ENCODE measurements at places on chromosomes 12 and 14.
A peak's percentile ranks its signal among the peaks of the same experiment; 100 is the strongest.

- DNase-seq, result no peak
These were observed 255.0 kb downstream of the PAWR start for GRCh38 chr12:79435742-79436141.

GRCh38 chr14:75401361-75401760, 26.5 kb upstream of the JDP2 start:
- DNase-seq, result peak; percentile 60

- DNase-seq, result no peak
These were observed 50.8 kb upstream of the SAV1 start for GRCh38 chr14:50718949-50719348.

- no peak for DNase-seq
These were observed 43.1 kb upstream of the OTOGL start for GRCh38 chr12:80056232-80056631.

- no peak for DNase-seq
These were observed 11.4 kb downstream of the EIF2S1 start for GRCh38 chr14:67371247-67372148.

DNA sequence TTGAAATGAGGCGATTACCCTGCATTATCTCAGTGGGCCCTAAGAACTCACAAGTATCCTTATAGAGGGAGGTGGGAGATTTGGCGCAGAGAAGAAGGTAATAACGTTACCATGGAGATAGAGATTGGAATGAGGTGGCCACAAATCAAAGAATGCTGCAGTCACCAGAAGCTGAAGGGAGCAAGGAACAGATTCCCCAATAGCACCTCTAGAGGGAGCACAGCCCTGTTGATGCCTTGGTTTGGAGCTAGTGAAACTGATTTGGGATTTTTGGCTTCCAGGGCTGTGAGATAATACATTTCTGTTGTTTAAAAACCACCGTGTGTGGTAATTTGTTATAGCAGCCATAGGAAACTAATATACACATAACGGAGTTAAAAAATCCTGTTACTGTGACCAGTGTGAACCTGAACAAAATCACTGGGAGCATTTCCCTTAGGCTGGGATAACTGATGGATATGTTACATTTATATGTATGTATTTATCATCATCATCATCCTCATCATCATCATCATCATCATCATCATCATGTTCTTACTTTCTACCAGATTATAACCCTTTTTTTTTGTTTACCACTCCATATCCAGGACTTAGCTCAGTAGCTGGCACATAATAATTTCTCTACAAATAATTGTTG, 100.3 kb downstream of the LIN7A start:
- no peak for DNase-seq

GRCh38 chr14:28297559-28297958, 469.0 kb upstream of the FOXG1 start:
- no peak for DNase-seq

- DNase-seq, result no peak
These were observed 272.2 kb downstream of the ALG10B start for GRCh38 chr12:38588624-38589305.

DNA sequence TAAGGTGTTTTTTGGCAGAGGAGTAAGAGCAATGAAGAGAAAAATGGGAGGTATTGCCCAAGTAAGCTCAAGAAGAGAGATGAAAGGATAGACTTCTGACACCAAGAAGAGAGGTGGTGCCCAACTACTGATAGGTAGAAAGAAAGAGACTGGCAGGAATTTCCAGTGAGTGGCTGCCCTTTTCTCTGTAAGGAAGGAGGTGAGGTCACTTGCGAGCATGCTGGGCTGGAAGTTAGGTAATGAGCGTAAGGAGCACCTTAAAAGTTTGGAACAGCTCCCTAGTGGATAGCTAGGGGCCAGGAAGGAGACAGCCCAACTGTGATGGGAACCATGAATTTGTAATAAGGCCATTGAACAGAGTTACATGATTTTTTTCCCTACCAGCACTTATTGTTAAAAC, 127.0 kb downstream of the ANO6 start:
- no peak for DNase-seq

- DNase-seq, result no peak
These were observed 20.7 kb downstream of the NID2 start for GRCh38 chr14:52048116-52048515.

DNA sequence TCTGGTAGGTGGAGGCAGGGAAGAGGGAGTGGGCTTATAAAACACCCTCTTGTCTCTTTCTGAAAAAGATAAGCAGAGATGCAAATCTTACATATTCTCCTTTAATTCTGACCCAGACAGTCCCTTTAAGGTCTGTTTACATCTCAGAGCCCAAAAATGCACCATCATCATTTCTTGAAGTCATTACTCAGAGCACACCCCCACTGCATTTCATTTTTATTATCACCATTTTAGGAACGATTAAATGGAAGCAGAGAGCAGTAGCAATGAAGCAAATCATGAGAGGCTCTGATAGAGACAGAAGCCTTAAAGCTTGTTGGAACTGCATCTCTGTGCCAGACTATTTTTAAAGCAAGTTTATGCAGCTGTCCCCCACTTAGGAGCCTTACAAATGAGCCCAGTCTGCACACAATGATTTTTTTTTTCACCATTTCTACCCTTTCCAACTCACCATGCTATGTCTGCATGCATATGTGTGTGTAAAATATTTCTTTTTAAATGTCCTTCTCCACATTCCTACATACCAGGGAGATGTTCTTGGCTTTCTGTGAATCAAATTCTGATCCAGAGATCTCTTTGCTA, 311.0 kb downstream of the GRIN2B start:
- no peak for DNase-seq

DNA sequence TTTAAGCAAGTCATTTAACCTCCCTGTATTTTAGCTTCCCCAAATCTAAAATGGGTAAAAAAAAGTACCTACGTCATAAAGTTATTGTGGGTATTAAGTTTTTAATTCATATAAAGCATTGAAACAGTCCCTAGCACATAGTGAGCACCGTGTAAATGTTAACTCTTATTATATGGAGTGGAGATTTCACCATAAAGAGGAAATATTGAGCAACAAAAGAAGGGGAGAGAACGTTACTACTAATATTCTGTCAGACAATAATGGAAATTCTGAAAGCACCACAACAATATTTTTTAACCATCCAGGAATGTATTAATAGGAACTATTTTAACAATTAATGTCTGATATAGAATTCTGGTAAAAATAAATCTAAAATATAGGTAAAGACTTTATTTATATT, 7.8 kb upstream of the CD163L1 start:
- DNase-seq, result no peak

DNA sequence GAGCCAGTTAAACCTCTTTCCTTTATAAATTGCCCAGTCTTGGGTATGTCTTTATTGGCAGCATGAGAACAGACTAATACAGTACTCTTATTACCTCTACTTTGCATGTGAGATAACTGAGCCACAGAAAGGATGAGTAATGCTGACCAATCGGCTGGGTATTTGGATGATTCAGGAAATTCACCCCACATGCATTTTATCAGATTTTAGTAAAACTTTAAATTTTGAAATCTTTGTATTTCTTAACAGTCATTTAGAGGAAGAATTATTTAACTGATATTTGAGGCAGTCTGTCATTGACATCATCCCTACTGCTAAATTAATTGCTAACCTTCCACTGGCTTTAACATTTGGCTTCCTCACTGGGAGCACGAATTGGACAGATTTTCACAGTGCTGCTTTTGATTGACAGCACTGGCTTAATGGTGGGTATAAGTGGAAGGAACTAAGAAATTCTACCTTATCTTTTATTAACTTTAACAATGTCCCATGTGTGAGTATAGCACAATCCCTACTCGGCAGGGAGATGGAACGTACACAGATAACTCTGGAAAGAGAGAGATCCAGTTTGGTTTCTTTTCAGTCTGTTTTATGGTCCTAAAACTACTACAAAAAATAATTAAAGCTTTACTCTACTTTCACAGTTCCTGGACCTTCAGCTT, 261.0 kb downstream of the DACT1 start:
- DNase-seq, result no peak

DNA sequence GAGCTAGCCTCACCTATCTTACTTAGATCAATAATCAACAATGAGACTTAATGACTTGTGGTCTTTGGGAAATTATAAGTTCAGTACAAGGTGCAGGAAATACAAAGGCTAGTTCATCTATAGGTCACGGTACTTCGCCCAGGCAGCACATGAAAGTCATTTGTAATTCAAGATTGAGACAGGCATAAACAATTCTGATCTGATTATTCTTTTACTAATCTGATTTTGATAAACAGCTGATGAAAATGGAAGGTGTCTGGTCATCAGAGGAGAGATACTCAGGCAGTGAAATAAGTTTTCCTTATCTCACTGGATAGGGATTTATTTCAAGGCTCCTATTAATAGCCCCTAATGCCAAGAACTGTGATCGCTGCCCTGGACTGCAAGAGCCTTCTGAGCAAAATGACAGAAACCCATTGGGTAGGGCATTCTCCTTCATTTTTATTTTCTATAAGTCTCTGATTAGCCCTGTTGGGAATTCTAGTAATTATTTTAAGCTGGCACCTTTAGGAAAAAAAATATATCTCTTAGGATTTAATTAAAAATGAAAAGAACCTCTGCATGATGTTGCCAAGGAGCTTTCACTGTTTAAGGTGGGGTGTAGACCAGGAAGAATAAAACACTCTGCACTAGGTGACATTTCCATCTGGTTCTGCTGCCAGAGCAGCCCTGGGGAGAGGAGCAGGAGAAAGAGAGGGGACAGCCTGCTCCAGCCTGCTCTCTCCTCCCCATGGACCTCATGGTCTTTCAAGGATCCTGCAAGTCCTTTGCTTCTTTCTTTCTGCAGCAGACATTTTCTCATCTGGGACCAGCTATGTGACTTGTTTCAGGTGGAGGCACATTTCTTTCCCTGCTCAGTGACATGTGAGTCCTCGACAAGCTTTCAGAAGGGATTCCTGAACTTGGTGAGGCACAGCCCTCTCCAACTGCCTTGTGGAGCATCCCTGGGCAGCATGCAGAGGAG, 44.8 kb downstream of the SSPN start:
- no peak for DNase-seq

- no peak for DNase-seq
These were observed 22.6 kb downstream of the ACADS start for GRCh38 chr12:120748242-120748641.

DNA sequence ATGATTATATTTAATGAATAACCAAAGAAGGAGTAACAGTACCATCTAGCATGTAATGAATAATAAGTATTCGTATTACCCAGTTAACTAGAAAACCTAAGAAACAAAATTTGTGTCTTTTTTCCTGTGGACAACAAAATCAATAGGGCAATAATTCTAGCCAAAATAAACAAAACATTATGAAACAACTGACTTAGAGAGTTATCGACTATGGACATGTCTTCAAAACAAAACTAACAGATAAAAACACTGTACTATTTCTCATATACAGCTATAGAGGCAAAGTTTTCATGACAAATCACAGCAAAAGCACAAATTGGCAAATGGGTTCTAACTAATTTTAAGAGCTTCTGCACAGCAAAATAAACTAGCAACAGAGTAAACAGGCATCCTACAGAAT, 224.1 kb downstream of the ALX1 start:
- no peak for DNase-seq

DNA sequence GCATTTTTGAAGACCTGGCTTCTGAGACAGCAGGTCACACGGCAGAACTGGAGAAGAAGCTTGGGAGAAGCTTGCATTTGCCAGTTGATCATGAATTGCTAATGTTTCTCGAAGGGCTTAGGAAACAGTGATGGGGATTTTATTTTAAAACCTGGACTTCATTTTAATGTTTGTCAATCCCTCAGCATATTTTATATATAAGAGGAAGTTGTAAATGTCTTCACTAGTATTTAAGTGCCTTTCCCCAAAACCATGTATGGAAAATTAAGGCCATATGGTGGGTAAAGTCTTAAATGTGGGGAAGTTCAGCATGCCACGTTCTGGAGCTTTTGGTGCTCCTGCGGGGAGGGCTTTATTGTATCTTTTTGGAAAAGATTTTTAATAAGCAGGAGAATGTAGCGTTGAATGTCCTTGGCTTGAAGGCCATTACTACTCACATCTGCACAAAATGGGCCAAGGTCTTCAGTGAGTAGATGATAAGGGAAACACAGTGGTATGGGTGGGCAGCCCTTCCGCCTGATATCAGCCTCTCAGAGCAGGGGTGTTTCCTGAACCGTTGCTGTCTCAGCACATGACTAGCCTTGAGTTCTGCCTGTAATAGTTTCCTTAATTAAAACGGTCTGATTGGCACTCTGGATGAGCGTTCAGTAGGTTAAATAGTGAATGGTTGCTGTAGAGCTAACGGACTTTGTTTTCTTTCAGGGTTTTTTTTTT, 511.4 kb downstream of the PCNX1 start:
- no peak for DNase-seq

GRCh38 chr12:121921066-121921465, 2.7 kb downstream of the CFAP251 start:
- DNase-seq, result no peak

DNA sequence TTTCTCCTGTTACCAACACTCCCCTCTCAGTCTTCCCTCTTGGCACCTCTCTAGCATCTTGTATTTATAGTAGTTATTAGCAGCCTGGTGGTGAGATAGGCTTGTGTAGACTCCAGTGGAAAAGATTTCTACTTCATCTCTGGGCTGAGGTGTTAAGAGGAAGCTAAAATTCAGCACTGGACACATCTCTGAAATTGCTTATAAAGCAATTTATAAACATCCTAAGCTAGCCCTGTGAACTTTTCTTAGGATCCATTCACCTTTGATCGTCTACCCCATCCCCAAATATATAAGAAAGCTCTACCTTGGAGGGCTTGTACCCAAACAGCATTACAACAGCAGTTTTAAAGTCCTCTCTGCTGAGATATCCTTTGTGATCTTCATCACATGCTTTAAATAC, 928 bp downstream of the EFCAB11 start:
- no peak for DNase-seq

DNA sequence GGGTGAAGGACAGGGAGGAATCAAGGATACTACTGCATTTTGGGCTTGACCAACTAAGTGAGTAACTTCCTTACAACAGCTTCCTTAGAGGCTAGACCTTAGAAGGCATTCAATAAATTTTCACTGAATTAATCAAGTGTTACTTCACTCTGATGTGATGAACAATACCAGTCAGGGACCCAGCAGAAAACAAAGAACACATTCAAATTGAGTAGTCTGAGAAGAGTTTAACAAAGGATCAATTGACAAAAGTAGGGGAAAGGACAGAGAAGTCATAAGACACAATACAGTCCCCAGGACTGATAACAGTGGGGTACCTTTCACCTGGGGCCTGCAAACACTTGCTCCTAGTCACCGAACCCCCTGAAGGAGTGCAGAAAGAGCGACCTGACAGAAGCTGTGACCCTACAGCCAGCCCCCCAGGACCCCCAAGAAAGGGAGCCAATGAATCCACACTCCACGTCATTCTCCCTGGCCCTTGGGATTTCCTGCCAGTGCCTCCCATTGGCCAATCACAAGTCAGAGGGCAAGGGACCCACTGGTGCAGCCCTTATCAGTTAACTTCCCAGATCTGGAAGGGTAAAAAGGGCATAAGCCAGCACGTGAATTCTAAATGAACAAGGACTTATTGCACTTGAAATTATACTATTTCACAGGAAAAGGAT, 6.9 kb downstream of the ANAPC5 start:
- no peak for DNase-seq

DNA sequence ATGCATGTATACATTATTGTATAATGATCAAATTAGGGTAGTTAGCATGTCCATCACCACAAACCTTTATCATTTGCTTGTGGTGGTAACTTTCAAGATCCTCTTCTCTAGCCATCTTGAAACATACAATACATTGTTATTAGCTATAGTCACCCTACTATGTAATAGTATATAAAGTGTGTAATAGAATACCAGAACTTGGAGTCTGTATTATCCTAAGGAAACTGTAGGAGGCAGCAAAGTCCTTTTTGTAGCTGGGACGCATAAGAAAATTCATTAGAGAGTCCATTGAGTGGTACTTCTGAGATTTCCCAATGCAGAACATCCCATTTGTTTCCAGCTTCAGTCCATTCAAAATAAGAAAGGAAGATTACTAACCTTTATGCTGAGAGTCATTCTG, 325.9 kb upstream of the LRFN5 start:
- DNase-seq, result no peak
